Left lung (tissue), 14 donors: ENCODE measurements at places on chromosomes 6 and 20. TPM values are rescaled to one million over a fixed set of nuclear protein-coding genes. Genes with fewer than 3 reads are reported as not detected.

The TINAG gene
- not detected for total RNA-seq

The SNAI1 gene
- total RNA-seq = 4.1 TPM

The RGS19 gene
- 63.9 TPM for total RNA-seq

The DOK5 gene
- 2.6 TPM for total RNA-seq

The GSTA4 gene
- total RNA-seq = 49.1 TPM

The HSPA1L gene
- total RNA-seq = 1.2 TPM

The HCK gene
- total RNA-seq = 110 TPM

The GRIK2 gene
- total RNA-seq = 0.24 TPM

The ARFGAP1 gene
- 78.1 TPM for total RNA-seq

The SLPI gene
- 496 TPM for total RNA-seq

The PGC gene
- total RNA-seq = 175 TPM

The PPP1R3G gene
- total RNA-seq = 0.17 TPM

The TPBG gene
- 19.3 TPM for total RNA-seq
